Ecto neural progenitor cell (in vitro differentiated cells): ENCODE measurements at places on chromosomes 5 and 9.

DNA sequence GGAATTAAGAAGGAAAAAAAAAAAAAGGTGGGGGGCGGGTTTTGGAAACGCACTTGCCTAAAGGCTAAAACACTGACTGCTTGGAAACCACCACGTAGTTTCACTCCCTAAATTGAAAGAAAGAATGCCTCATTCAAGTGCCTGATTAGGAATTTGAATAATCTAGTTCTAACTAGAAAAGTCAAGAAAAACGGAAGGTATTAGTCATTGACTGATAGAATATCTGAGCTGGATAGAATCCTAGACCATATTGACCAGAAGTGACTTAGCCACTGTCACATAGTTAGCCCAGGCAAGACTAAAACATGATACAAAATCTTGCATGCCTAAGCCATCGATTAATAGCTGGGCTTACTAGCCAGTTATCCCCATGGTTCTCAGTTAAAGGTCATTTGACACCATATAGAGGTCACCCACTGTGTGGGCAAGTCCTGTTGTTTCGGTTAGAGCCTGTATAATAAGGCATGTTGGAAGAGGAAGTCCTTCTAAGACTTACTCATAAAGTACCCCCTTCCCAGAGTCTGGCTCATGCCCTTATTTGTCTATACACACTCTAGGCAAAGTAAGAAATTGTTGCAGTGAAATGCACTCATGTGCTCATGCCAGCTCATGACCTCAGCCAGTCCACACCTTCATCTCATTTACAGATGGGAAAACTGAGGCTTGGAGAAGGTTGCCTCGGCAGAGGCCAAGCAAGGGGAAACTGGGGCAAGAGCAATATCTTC is 40.2 kb downstream of the SH3RF2 start:
- DNase-seq: no peak

- DNase-seq: no peak
Observed at GRCh38 chr9:24776226-24776625, 230.5 kb upstream of the IZUMO3 start.

DNA sequence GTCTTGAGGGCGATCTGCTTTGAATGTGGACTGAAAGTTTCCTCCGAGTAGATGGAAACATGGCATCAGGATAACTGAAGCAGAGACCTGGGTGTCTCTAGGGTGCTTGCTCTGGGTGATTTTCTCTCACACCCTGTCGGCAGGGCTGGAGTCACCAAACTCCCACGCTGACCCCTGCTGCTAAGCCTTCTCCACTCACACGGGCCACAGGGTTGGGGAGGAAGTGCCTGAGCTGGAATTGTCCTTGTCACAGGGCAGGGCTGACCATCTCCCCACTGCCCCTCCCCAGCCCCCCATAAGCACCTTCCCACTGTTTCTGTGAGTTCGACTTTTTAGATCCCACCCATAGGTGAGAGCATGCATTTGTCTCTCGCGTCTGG is 212.9 kb downstream of the FANCC start:
- no peak for DNase-seq

DNA sequence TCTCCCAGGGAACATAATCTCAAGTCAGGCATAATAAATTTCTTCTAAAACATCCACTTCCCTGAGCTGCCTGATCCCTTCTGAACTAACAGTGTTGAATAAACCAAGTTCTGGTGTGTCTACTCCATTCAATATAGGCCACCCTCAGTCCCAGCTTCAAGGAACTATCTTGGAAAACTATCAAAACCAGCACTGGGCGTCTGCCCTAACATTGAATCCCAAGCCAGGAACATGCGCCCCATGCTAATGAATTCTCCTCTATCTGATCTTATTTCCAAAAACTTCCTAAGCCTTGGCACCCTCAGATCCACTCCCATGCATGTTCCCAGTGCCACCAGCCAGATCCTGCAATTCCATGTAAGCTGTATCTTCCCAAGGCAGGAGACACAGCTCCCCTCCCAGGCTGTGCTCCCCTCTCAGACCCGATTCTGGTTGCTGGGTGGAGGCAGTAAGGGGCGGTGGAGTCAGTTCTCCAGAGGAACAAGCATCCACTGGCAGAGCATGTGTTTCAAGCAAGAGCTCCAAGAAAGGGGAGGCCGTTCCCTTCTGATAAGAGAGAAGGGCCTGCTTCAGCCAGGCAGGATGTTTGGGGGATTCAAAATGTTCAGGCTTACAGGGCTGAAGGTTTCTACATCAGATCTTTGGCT is 13.1 kb upstream of the FOXI1 start:
- DNase-seq: no peak

DNA sequence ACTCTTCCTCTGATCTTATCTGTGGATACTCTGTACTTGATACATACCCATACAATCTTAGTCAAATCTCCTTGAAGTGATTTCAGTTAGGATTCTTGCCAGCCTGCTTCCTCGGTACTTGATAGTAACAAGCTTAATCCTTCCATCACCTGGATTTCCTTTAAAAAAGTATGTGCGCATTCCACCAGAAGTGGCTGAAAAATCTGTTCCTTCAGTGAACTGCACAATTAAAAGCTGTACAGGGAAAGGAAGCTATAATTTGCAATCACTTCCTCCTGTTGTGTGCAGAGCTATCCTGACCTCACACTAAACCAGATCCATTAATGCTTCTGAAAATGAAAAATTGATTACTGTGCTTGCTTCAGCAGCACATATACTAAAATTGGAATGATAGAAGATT is 47.3 kb downstream of the PWWP2A start:
- DNase-seq: no peak

GRCh38 chr5:127976991-127977717 is 106.4 kb upstream of the SLC12A2 start:
- no peak for DNase-seq

DNA sequence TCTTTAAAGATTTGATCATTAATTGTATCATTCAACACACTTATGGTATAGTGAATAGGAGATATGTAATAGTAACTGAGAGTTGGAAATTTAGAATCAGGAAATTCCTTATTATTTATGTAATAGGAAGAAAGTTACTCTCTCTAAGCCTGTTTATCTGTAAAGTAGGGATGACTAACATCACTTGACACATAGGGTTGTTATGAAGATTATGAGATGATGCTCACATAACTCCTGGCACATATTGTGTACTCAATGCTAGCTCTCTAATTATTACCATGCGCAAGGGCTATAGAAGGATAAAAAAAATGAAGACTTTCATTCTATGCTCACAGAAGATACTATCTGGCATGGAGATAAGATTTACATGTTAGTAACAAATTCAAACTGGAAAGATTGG is 149.9 kb downstream of the ISOC1 start:
- DNase-seq: no peak

- peak; percentile 16 for DNase-seq
Observed at GRCh38 chr9:98994172-98995058, 50.7 kb downstream of the COL15A1 start.

DNA sequence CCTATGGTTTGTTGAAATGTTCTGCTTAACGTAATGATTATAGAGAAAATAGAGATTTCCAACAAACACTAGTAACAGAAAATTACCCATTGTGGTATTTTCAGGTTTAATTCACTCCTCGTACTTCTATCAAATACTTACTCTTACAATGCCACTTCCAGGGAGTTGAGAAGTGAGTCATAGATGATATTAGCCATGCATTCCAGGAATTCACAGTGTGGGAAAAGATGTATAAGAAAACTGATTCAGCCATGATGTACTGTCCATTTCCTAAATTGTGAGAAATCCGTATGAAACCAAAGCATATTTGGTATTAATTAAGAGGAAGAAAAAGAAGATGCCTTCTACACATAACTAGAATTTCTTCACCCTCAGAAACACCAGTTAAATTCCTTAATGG is 1854.6 kb upstream of the WWC1 start:
- DNase-seq: no peak

- no peak for DNase-seq
Observed at GRCh38 chr9:132644251-132644650, 25.5 kb downstream of the DDX31 start.

DNA sequence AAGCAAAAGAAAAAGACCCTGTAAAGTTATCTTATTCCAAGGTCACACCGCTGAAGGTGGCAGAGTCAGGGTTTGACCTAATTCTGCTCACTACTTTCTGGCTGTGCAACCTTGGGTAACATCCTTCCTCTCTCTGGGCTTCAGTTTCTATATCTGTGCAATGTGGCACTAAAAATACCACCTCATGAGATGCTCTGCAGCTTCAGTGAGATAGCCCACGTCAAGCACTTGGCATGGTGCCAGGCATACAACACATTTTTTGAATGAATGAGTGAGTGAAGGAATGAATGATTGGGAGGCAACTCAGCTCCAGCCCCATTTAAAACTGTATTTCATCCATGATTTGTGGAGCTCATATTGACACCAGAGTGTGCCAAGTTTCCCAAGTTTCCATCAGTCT is 62.3 kb downstream of the FOXI1 start:
- DNase-seq: no peak

DNA sequence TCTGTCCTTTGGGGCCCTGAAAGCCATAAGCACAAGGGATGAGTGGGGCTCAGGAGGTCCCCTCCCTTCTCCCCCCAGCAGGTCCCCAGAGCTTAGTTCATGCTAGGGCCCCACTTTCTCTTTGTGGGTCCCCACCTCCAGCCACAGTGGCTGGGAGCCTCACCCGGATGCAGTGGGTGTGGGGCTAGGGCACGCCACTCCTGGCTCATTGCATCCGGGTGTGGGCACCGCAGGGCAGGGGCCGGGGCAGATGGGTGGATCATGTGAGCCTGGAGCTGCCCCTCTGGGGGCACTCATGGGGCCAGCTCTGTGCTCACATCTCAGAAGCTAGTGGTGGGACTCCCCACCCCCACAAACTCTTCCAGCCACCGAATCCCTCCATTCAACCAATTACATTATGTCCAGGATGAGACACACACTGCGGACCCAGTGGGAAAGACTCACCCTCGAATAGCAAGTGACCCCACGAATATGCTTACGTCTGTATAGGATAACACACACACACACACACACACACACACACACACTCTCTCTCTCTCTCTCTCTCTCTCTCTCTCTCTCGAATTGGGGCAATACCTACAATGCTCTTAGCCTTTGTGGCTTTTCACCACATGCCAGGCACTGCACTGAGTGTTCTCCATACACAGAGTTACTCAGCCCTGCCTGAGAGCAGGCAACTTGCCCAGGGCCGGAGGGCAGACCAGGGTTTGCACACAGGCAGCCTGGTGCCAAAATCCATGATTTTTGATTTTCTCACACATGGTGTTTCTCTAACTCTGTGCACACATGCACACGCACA is 16.8 kb upstream of the PHYKPL start:
- DNase-seq: no peak

DNA sequence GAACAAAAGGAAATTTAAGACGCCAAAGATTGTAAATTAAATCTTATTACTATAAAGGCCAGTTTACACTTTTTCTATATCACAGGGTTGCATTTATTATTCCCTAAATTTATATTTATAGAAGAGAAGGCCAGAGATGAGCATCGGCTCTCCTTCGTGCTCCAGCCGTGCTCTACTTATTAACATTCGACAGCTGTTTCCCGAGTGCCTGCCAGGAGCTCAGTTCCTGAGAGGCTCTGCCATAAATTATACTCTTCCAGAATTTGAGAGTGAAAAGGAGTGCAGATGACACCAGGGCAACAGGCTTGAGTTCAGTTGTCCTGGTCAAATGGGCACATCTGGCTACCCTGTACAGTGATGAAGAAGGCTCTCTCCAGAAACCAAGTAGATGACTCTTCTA is 70.1 kb downstream of the PCSK5 start:
- DNase-seq: no peak

DNA sequence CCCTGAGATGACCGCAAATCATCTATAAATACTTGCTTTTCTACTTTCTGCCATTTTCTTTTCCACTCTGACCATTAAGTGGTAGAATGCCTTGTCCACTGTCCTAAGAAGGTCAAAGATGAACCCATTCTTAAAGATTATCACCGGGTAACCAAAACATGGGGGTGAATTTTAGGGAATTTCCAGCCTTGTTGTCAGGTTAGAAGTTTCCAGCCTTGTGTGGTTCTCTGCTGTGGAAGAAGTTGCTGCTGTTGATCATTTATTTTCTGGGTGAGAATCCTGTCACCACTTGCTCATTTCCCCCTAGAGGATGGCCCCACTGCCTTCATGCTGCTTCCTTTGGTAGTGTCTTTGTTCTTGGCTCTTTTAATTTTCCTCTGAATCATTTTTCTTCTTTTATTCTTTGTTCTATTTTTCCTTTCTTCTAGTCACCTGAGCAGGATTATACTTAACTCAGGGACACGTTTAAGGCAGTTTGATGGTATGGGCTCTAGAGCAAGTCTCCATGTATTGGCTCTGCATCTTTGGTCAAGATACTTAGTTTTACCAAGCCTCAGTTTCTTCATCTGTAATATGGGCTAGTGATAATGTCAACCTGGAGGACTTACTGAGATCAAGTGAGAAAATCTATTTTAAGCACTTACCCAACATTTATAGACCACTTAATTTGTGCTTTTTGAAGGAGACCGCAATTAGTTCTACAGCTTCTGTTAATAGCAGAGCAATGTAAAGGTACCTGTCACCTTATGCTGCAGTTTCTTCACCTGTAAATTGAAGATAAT is 266.2 kb downstream of the ARHGAP26 start:
- DNase-seq: no peak

DNA sequence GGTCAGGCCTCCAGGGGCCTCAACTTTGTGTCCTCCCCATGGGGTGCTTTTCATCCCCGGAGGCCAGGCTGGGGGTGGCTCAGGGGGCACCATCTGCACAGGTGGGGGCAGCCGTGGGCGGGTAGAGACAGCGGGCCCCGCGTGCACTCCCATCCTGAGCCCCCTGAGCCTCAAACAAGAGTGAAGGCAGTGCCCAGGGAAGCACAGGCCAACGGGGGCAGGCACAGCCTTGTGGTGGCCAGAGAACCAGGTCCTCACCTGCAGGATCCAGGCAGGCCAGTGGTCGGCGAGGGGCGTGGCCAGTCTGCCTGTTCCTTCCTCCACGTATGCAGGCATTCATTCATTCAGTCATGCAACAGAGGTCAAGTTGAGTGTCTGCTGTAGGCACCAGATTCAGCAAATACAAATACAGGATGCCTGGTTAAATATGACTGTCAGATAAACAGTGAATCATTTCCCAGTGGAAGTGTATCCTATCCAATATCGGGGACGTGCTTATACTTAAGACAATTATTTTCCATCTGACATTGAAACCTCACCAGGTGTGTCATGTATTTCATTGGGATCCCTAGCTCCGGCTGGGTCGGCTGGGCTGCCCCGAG is 22.3 kb downstream of the KCNT1 start:
- no peak for DNase-seq

GRCh38 chr5:151239237-151239861 is 13.6 kb upstream of the GM2A start:
- peak; percentile 65 for DNase-seq

GRCh38 chr9:37046683-37047082 is 12.6 kb upstream of the PAX5 start:
- DNase-seq: no peak
